ENCODE measurements at places on chromosomes 1 and 21. TPM values are rescaled to one million over a fixed set of nuclear protein-coding genes. Genes with fewer than 3 reads are reported as not detected.

HSD3B1 gene
- total RNA-seq: not detected

LAMTOR2 gene
- total RNA-seq: 86.5 TPM

OR2T33 gene
- total RNA-seq: not detected

RXRG gene
- not detected for total RNA-seq

PPIAL4G gene
- total RNA-seq: not detected

AMY2A gene
- total RNA-seq: not detected

SPRR2G gene
- total RNA-seq: not detected

PLPPR4 gene
- total RNA-seq: 0.43 TPM

WLS gene
- 109 TPM for total RNA-seq

SIPA1L2 gene
- 19.2 TPM for total RNA-seq

KIRREL1 gene
- total RNA-seq: 131 TPM

S100B gene
- total RNA-seq: not detected

SH2D1B gene
- total RNA-seq: not detected

EXTL1 gene
- 0.09 TPM for total RNA-seq

KMO gene
- total RNA-seq: not detected

KRTAP20-4 gene
- not detected for total RNA-seq

Data from smooth muscle cell of bladder (primary cell).